CD4-positive, alpha-beta memory T cell (primary cell): ENCODE measurements at places on chromosomes 16 and 17.
A peak's percentile ranks its signal among the peaks of the same experiment; 100 is the strongest.

DNA sequence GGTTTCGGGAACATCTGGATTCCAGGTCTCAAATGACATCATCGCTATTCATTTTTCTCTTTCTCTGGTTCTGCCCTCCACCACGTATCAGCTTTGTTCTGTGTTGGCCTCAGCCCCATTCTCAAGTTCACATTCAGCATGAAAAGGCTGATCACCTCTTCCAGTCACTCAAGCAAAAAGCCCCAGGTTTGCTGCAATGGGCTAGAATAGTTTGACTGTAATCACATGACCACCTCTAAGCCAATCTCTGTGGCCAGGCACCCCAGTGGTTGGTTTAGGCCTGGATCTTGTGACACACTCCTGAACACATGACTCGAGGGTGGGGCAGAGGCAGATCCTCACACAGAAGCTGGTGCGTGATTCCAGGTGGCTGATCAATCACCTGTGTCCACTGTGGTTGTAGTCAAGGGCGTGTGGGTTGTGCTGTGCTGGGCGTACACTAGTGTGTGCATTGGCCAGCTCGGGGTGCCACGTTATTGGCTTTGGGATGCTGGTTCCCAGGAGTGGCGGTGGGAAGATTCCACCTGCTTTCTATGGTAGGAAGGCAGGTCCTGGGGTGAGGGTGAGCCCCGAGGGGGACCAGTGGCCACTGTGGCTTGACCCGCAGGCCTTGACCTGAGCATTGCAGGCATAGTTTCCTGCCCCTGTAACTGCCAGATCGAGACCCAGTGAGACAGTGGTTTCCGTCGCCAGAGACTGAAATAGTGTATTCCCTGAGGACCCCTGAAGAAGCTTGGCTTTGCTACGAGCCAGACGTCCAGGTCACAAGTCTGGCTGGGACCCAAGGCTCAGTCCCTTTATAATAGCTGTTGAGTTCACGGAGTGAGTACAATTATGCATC, 12.0 kb downstream of the EEF2K start:
- DNase-seq = no peak

- DNase-seq = no peak
These were observed 5.0 kb upstream of the ALDH3A1 start for GRCh38 chr17:19753051-19753509.

DNA sequence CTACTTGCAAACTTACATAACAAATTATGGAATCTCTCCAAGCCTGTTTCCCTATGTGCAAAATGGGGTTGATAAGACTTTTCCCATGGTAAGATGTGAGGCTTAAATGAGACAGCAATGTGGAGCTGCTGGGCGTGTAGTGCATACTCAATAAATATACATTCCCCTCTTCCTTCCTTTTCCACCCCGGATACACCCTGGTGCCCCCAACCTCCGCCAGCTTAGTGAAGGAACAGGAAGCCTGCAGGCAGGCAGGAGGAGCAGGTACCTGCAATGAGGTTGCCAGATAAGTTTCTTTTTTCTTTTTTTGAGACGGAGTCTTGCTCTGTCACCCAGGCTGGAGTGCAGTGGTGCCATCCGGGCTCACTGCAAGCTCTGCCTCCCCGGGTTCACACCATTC, 14.9 kb downstream of the C17orf50 start:
- DNase-seq = no peak

- DNase-seq = no peak
These were observed 1.7 kb downstream of the ZNF267 start for GRCh38 chr16:31875112-31875803.

DNA sequence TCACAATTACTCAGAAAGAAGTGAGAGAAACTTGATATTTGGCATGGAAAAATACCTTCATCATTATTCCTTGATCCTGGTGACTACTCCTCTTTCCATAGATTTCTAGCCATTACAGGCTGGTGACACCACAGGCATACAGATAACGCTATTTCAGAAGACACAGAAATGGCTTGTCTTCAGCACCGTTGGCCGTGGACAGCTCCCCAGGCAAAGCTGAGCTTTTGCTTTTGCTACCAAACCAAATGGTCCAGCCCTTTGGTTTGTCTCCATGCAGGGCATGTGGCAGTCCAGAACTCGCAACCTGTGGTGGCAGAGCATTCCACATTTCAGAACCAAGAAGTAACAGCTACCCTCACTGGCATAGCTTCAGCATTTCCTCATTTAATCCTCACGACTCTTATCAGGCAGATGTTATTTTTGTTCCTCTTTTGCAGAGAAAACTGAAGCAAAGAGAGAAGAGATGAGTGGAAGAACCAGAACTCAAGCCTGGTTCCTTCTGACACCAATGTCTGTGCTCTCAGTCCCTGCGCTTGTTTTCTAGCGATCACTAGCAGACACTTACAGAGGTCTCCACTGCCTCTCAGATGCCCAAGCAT, 55.5 kb downstream of the HS3ST4 start:
- no peak for DNase-seq

- no peak for DNase-seq
These were observed 437.2 kb downstream of the HS3ST3B1 start for GRCh38 chr17:14737984-14738651.

GRCh38 chr16:84794626-84795025, 25.2 kb upstream of the CRISPLD2 start:
- DNase-seq = no peak

- no peak for DNase-seq
These were observed 569.7 kb downstream of the KCNJ2 start for GRCh38 chr17:70739065-70739464.

DNA sequence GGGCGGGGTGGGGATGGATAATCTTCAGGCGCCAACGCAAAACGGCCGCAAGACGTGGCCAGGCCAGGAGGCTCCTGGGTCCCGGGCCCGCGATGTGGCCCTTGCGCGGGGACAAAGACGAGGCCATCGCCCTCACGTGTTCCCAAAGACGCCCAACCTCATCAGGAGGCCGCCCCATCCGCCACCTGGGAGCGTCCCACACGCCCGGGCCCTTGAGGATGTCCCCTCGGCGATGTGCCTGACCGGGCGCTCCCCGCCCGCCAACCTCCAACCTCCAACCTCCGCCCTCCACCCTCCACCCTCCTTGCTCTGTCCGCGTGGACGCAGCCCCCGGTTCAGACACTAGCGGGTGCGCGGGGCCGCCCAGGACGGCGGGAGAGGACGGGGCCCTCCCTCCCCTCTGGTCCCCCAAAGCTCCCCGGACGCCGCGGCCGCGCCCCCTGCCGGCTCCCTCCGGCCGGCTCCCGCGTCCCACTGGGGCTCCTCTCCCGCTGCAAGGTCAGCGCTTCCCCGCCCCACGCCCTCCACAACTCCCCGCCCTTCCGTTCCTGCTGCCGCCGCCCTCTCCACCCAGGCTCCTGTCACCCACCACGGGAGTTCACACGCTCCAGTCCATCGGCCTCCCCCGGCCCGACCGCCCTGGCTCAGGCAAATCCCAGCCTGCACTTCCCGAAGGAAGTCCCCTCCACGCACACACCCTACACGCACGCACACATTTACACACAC, 250.8 kb upstream of the RPL38 start:
- peak; percentile 12 for DNase-seq

DNA sequence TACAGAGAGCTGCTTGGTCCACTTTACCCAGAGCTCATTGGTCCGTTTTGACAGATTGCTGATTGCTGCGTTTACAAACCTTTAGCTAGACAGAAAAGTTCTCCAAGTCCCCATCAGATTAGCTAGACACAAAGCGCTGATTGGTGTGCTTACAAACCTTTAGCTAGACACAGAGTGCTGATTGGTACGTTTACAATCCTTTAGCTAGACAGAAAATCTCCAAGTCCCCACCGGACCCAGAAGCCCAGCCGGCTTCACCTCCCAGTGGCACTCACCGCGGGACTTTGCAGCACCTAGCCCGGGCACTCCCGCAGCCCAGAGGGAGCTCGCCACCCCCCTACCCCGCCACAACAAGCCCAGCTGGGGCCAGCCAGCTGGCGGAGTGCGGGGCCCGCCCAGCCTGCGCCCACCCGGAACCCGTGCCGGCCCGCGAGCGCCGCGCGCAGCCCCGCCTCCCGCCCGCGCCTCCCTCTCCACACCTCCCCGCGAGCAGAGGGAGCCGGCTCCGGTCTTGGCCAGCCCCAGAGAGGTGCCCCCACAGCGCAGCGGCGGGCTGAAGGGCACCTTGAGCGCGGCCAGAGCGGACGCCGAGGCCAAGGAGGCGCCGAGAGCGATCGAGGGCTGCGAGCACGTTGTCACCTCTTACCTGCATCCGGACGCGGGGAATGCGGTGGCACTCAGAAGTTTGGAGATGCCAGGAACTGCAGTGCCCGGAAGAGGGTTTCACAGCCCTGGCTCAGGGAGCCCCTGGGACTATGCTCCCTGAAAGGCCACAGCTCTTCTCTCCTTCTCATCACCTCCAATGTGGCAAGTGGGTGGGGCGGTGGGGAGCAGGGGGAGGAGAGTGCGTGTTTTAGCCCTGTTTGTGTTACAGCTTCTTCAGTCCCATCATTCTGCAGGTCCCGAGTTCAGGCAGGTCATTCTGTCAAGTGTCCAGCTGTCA, 1504.5 kb downstream of the CDH11 start:
- no peak for DNase-seq

DNA sequence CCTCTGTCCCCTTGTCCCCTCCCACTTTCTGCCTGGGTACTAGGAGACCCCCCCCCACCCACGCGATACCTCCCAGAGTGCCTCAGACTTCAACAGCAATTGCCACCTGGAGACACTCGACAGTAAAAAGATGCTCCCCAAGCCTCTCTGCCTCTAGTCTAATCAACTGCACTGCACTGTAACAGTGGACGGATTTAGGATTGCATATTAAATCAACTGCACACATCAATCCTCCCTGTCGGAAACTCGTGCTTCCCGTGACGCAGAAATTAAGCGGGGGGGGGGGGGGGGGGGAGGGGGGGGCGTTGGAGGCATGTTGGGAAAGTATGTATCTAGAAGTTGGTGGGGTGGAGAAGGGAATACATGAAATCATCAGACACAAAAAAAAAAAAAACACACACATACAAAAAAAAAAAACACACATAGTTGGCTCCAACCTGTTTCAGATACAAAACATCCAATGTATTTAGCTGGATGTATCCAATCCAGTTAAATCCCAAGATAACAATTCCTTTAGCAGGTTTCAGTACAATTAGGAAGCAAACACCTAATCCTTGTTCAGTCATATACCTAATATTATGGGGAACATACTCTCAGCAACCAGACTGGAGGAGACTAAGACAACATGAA, 29.7 kb downstream of the FAM222B start:
- peak; percentile 3 for DNase-seq

DNA sequence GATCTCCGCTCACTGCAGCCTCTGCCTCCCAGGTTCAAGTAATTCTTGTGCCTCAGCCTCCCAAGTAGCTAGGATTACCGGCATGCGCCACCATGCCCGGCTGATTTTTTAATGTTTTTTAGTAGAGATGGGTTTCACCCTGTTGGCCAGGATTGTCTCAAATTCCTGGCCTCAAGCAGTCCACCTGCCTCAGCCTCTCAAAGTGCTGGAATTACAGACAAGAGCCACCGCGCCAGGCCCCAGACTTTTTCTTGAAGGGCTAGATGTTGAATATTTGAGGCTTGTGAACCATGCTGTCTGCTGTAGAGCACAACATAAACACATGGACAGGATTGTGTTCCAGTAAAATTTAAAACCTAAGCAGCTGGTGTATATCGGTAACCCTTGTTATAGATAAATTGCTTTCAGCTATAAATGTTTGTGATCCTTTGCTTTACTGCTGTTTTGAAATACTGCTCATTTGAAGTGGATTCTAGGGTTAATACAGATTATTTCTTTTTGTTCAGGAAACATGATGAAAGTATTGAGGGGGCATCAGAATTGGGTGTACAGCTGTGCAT, 12.4 kb downstream of the WSB1 start:
- DNase-seq = no peak

GRCh38 chr17:1947229-1947742, 77.8 kb downstream of the RTN4RL1 start:
- DNase-seq = no peak

DNA sequence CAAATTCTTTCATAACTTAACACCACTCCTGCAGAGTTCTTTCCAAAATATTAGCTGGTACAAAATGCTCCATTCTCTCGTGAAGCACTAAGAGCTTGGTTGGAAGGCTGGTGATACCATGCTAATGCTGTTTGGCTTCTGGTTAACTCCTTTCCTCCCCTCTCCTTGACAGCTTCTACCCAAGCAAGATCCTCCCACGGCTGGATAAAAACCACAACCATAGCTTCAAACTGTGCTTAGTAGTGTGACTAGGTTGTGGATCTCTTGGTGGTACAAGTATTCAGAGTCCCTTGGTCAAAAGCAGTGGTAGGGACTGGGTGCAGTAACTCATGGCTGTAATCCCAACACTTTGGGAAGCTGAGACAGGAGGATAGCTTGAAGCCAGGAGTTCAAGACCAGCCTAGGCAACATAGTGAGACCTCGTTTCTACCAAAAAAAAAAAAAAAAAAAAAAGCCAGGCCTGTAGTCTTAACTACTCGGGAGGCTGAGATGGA, 2.3 kb downstream of the PHAF1 start:
- no peak for DNase-seq

GRCh38 chr17:71176928-71177443, 943.8 kb upstream of the SOX9 start:
- no peak for DNase-seq

GRCh38 chr17:82338858-82339633, 5.5 kb upstream of the SECTM1 start:
- DNase-seq = no peak

GRCh38 chr16:82331397-82331796, 161.4 kb upstream of the MPHOSPH6 start:
- no peak for DNase-seq

- no peak for DNase-seq
These were observed 136.5 kb downstream of the CMIP start for GRCh38 chr16:81581107-81581506.

GRCh38 chr17:34076743-34077631, 178.1 kb upstream of the CCL2 start:
- DNase-seq = no peak

DNA sequence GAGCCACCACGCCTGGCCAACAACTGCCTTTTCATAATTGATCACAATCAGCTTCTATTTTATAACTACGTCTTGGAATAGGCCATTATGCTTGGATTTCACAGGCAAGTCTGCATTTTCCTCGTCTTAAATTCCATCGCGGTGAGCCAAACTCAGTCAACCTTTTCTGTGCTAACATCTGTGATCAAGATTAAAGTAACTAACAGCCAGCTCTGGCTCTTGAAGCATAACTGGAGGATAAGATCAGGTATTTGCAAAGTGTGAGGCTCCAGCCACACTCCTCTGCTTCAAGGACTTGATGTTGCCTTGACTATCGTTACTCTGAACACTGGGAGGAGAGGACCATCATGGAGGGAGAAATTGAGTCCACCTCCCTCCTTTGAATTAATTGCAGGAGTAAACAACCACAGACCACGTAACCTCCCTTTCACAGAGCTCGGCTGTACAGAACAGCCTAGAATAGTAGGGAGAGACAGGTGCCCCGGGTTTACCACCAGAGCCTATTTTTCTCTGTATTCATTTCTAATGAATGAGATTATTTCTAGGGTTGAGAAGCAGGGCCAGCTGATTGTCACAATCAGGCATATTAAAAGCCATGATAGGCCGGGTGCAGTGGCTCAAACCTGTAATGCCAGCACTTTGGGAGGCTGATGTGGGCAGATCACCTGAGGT, 143.0 kb downstream of the XYLT1 start:
- DNase-seq = no peak
